Activated CD4-positive, alpha-beta T cell treated with anti-CD3 and anti-CD28 coated beads, Interleukin-2, amount 50 U/mL, for 1 hour (primary cell): ENCODE measurements at places on chromosomes 6 and 20.
A peak's percentile ranks its signal among the peaks of the same experiment; 100 is the strongest.

GRCh38 chr6:24891004-24891403, 44.8 kb downstream of the RIPOR2 start:
- DNase-seq = no peak

DNA sequence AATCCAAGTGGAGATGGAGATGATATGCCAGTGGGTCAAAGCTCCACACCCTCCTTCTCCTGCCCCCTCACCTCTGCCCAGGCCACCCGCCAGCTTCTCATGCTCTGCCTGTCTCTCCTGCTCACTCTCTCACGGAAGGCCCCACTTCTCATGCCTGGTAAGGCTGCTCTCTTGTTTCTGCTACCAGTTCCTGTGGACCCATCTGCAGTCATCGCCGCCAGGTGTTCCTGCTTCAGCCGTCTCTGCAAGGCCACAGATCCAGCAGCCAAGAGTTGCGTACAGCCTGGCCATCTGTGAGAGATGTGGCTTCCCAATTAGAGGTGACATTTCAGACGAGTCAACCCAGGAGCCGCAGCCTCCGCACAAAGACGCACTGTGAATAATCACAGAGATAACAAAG, 40.8 kb upstream of the NXT1 start:
- no peak for DNase-seq

GRCh38 chr6:20660534-20660933, 126.3 kb downstream of the CDKAL1 start:
- DNase-seq = no peak

GRCh38 chr6:56246881-56247653, at the start of gene COL21A1:
COL21A1 (minus strand) TSS chr6:56247580; CDS start chr6:56182618, 64,962 bp downstream.
- DNase-seq = no peak

DNA sequence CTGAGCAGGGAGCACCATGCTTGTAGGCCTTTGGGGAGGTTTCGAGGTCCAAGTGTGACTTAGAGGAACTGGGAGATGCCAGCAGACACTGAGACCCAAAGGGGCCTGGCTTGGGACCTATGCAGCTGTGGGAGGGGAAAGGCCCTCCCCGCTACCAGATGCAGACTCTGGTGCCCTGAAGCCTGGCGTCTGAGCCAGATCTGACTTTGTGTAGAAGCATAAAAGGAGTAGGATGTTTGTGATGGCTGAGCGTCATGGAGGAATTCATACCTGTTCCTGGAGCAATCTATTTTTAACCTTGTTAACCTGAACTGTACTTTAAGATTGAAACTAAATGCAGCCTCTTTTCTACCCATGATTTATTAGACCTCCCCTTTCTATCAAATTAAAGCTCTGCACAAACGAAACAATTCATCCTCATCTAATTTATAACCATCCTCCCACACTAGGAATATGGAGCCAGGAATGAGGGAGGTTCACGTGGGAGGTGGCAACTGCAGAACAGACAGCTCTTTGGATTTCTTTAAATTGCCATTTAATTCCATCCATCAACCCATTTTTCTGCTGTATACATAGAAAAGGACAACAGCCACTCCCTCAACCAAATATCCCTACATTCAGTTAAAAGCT, 172.6 kb upstream of the AGPAT4 start:
- no peak for DNase-seq

- DNase-seq = no peak
Measured at GRCh38 chr6:104799134-104799657, 60.5 kb downstream of the HACE1 start.

GRCh38 chr6:53692172-53692571, 26.6 kb upstream of the KLHL31 start:
- DNase-seq = no peak

- no peak for DNase-seq
Measured at GRCh38 chr20:58696411-58696961, 3.9 kb downstream of the NPEPL1 start.

DNA sequence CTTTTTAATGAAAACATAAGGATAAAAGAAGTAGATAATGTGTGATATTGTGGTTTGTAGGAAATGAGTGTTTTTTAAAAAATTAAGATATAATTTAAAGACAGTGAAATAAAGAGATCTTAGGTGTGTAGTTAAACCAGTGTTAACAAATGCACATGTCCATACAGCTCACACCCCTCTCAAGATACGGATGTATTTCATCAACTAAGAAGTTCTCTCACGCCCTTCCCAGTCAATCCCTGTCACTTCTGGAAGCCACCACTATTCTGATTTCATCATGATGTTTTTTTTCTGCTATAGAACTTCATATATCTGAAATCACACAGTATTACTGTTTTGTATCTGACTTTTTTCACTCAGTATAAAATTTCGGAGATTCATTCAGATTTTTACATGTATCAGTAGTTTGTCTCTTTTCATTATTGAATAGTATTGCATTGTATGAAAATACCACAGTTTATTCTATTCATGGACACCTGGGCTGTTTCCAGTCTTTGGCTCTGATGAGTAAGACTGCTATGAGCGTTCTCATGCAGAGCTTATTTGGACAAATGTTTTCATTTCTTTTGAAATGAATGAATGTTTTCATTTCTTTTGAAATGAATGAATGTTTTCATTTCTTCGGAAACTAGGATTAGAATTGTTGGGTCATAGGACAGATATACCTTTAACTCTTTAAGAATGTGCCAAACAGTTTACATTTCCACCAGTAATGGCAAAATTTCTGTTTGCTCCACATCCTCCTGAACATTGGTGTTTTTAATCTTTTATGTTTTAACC, 49.7 kb upstream of the ELOVL5 start:
- no peak for DNase-seq

GRCh38 chr20:54611708-54612412, 136.5 kb downstream of the DOK5 start:
- no peak for DNase-seq

GRCh38 chr6:39361657-39362486, 39.4 kb upstream of the KCNK16 start:
- peak; percentile 37 for DNase-seq

DNA sequence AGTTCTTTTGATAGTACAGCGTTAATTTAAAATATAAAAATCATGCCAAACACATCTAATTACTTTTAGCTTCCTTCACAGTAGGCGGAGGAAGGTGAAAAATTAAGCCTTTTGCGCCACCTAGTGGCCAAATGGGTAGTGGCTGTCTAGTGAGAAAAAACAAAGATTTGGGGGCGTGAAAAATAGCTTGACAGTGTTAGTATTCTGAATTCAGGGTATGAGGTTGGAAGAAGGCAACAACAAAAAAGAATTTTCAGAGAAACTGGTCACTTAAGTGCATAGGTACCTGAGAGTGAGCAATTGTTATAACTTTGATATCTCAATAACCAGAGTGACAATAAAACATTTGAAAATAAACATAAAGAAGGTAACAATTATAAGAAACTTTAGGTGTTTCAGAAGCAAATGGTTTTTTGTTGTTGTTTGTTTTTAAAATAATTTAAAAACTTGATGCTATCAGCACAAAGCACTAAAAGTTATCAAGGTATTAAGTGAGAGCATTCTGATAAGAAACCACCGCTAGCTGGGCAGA, 14.3 kb downstream of the PSMB9 start:
- peak; percentile 89 for DNase-seq

DNA sequence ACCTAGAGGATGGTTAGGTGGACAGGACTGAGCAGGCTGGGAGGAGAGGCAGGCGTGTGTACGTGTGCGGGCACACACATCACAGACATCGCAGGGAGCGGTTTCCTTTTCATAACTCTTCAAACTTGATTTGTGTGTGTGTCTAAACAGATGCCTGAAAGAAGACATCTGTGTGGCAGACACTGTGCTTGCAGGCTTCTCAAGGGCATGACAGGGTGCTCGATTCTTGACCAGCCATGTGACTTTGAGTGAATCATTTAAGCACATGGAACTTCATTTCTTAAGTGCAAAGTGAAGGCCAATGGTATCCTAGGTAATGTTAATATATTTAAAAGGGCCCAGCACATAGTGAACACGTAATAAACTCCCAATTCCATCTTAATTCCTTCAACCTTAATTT, 186.5 kb downstream of the SCP2D1 start:
- no peak for DNase-seq

DNA sequence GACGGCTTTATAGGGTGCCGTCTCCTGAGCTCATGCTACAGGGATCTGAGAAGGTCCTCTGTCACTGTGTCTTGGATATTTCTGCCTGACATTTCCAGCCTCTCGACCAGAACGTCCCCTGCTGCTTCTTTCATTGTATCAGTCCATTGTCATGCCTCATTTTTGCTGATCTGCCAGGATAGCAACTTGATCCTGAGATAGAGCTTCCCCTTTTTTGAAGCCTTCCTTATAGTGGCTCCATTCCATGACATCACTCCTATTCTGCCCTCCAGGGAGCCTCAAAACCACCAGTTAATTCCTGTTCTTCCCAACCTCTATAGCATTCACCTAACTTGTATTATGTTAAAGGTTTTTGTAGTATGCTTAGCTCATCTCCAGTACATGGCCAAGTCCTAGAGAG, 431.8 kb upstream of the NOX3 start:
- no peak for DNase-seq

GRCh38 chr20:45987108-45987780, 15.2 kb upstream of the ZNF335 start:
- DNase-seq = peak; percentile 76

- DNase-seq = no peak
Measured at GRCh38 chr6:26275663-26276062, 89.3 kb upstream of the BTN3A2 start.

- peak; percentile 28 for DNase-seq
Measured at GRCh38 chr6:53066077-53066417, 843 bp downstream of the FBXO9 start.

DNA sequence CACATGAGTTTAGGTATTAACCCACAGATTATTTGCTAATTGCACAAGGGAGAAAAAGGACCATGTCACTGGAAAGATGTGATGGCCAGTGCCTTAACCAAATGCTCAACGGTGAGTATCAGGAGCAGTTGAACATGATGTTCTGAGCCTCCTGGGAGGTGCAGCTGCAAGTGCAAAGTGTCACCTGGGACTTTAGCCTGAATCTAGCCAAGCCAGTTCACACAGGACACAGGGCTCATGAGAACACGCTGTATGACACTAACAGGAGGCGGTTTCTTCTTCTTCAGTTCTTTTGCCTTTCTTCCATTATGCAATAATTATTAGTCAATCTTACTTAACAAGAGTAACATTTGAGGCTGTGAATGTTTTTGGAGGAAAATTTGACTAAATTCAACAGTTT, 225.3 kb downstream of the THBS2 start:
- no peak for DNase-seq

DNA sequence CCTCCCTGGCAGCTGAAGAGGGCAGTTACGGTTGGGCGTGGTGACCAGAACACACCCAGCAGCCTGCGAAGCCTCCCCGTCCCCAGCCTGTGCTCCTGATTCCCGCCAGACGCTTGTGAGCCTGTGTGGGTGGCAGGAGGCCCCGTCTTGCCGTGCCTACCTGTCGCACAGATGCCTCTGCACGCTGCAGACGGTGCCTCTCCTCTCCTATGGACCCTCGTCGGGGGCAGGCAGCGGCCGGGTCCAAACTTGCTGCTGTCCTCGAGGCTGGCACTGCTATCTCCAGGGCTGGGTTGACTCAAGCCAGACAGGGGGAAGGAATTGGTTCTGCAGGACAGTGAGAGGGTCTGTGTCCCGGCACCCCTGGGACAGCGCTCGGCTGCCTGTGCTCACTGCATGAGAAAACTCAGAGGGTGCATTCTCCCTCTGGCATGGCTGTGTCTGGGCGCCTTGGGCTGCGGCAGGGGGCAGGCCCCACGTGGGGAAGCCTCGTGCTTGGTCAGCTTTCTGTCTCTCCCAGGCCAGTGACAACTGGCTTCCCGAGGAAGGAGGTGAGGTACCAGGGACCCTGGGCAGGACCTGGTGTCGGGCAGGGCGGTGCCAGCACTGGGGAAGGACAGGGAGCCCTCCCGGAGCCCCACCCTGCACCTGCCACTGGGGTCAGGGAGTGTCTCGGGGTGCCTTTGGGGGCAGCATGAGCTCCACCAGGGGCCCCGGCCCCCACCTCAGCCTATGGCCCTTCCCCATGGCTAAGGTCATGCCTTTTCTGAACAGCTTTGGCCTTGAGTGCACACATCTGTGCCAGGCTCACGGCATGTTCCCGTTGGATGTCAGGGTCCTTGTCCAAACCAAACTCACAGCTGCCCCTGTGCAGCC, 127.5 kb downstream of the TAF4 start:
- no peak for DNase-seq

GRCh38 chr6:24537082-24537699, 42.4 kb downstream of the ALDH5A1 start:
- DNase-seq = no peak

DNA sequence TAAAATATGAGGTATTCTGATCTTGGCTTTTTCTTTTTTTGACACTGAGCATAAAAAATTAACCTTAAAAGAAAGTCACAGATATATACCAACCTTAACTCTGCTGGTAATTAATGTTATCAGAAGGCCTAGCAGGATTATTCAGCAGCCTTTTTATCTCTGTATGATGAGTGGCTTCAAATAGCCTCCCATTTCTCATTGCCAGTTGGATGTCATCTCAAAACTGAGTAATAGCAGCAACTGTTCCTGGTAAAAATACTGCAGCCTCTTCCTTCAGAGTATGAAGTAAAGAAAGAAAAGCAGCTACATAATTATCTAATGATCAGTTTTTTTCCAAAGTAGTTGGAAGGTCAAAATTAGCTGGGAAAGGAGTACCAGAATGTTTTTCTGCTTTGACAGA, 24.9 kb upstream of the HDGFL1 start:
- no peak for DNase-seq

GRCh38 chr20:2874456-2874855, 1.2 kb downstream of the PTPRA start:
- DNase-seq = no peak

DNA sequence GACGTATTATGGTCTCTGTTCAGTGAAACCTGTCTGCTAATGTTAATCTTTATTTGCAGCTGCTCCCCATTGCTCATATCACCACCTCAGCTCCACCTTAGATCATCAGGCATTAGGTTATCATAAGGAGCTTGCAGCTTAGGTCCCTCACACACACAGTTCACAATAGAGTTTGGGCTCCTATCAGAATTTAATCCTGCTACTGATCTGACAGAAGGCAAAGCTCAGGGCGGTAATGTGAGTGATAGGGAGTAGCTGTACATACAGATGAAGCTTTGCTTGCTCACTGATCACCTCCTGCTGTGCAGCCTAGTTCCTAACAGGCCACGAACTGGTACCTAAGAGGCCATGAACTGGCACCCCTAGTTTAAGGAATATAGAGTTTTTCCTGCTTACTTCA, 989.7 kb downstream of the EYS start:
- DNase-seq = no peak
